ENCODE measurements at places on chromosomes 1 and 21.

- no peak for DNase-seq
These were observed 16.0 kb downstream of the ARV1 start for GRCh38 chr1:230994860-230995259.

DNA sequence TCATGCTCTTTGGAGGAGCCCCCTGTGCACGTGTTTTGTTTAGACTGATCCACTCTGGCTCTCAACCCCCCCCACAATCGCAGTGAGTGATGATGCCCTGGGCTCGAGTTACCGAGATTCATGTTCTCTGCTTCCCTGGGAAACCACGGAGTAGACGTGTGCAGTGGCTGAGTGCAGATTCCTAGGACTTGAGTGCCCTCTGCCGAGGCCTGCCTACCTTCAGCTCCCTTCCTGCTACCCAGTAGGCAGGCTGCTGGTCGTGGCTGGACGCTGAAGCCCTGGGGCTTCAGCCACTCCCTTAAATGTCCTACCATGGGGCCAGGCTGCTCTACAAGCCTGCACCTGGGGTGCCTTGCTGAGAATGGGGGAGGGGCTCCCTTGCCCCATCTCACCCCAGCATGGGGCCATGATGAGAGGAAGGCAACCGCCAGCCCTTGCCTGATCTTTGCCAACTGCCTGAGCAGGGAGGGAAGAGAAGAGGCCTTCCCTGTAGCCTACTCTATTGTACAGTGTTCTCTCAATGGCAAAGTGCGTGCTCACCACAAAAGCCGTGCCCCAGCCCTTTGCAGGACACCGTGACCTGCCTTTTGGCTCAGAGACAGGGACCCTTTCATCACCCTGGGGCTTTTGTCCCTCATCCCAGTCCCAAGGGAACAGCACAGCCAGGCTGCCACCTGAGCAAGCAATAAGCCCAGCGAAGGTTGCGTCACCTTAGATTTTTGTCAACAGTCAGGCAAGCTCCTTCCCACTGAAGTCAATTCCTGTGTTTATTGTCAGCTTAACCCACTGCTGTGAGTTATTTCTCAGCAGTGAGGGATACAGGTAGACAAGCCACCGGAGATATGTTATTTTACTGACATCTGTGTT lies 4.1 kb upstream of the GRIK3 start:
- peak; percentile 88 for DNase-seq

DNA sequence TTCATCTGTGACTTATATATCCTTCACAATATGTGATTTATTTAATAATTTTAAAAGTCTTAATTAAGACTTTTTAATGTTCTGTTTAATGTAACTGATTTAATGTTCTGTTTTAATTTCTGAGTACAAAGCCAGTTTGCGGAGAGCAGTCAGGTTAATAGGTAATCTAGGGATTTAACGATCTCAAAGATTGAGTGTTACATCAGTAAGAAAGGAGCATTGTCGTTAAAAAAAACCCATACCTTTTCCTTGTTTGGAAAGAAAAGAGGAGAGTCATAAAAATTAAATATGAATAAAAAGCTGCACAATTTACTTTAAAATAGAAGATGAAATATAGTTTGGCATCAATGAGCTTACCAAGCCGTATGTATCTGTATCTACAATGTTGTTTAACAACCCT lies 621.4 kb downstream of the KIF26B start:
- no peak for DNase-seq

DNA sequence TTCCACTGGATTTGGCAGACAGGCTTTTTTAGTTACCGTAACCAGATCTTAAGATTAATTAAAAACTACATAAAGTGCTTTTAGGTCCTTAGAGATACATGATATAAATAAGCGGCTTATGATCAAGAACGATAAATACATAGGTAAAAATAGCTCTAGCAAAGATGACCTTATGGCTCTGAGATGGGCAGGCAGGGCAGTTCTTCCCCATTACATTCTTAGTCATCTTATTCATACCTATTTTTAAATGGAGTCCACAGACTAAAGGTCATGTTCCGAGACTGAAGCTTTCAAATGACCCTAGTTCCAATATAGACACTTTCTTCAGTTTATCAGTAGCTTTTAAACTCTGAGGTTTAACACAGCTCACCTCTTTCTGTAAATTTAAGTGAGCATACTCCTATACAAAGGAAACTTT lies 4.3 kb downstream of the MCL1 start:
- DNase-seq = no peak

DNA sequence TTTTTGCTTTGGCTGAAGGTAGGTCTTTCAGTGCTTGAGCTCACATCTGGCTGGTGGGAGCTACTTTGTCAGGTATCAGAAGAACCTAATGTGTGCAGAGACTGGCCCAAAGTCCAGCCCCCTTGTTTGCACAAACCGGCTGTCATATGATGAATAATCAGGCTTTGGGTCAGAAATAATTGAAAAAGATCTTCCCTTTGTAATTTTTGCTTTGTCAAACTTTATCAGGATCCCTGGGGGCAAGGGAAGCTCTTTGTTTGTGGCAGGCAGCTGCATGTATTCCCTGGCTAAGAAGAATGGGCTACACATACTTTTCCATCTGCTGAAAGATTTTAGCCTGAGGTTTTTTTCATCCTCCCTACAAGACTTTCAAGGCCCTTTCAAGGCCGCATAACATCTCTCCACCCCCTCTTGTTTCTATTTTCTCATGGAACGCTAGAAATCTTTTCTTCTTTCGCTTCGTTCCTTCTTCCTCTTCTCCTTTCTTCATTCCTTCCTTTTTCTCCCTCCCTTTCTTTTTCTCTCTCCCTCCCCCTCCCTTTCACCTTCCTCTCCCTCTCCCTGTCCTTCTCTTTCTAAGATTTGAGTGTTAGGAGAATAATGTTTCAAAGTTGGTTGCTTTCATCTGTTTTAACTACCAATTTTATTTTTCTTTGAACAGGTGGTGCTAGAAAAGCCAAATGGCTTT lies 25.5 kb downstream of the TUFT1 start:
- DNase-seq = no peak

GRCh38 chr1:232627645-232628334 lies 2.1 kb downstream of the SIPA1L2 start:
- peak; percentile 78 for DNase-seq

DNA sequence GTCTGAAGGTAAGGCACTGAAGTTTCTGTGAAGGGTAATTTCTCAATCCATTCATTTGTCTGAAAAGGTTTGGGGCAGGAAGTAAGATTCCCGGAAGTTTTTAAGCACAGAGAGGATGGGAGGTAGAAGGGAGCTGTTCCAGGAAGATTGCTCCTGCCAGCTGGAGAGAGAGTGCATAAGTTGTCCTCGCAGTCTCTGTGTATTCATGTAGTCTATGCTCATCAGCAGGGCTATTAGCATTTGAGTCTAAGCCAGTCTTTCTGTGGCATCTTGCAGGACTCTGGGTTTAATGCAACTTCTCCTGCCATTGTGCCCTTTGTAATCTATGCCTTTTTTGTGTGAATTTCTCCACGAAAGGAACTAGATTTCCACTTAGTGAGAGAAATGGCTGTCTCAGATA lies 140.8 kb upstream of the FGGY start:
- no peak for DNase-seq

DNA sequence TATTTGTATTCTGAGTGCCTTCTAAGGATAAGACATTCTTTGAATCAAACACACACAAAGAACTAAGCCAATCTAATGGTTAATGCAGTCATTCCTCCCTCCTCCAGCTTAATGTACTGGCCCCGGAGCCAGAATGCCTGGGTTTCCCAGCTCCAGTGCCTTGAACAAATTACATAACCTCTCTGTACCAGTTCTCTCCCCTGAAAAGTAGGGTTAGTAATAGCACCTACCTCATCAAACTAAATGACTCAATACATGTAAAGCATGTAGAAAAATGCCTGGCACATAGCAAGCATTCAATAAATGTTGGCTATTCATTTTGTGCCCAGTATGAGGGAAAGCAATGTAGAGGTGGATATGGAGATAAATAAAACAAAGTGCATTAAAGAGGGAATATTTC lies 14.0 kb downstream of the C1orf52 start:
- no peak for DNase-seq

- no peak for DNase-seq
These were observed 105.4 kb upstream of the F3 start for GRCh38 chr1:94646786-94647555.

DNA sequence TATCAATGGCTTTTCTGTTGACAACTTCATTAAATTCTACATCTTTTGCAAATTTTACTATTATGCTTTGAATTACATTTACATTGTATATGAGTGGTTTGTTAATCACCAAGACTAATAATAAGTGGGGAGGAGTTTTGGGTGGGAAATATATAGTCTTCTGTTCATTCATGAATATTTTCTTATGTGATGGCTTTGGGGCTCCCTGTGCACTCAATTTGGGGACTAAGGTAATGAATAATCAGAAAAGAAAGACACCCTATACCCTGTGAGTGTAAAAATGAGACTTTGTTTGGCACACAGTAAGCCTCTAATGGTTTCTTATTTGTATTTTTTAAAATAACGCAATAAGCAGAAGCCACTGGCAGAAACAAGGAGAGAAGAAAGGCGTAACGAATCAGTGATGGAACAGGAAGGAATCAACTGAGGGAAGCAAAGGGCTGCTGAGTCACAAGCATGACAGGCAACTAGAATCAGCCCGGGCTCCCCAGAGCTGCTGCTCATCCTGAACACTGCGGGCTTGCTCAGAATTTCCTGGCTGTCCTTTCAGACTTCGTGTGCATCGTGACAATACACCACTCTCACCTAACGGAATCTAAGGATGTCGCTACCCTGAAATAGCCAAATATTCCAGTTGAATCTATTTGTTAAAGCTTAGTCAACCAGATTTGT lies 20.8 kb upstream of the RGS2 start:
- no peak for DNase-seq

- no peak for DNase-seq
These were observed 391.7 kb downstream of the KCTD3 start for GRCh38 chr1:215958841-215959240.

- no peak for DNase-seq
These were observed 367.8 kb upstream of the PBX1 start for GRCh38 chr1:164191191-164191590.

- DNase-seq = no peak
These were observed 5.4 kb upstream of the PGBD5 start for GRCh38 chr1:230431527-230431926.

GRCh38 chr21:16504281-16504680 lies 774.5 kb downstream of the USP25 start:
- no peak for DNase-seq

- peak; percentile 45 for DNase-seq
These were observed 51.0 kb downstream of the GADD45A start for GRCh38 chr1:67735806-67736627.

DNA sequence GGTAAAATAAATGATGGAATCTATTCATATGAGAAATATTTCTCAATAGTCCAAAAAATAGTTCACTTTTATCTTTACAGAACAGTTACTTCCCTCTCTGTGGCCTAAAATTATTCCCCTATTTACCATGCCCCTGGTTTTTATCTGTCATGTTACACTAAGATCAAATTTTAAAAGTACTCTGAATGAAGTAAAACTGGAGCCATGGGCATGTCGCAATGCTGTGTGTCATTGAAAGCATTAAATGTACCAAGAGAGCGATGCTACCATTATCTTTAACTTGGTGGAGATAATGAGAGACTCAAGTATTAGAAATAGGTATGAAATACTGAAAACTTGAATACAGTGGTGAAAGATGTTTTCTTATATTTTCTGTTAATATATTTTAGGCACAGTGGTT lies 146.2 kb downstream of the KCNT2 start:
- no peak for DNase-seq

- DNase-seq = no peak
These were observed 32.1 kb downstream of the RGL1 start for GRCh38 chr1:183837062-183837461.

GRCh38 chr1:41588334-41588875 lies 103.9 kb upstream of the EDN2 start:
- DNase-seq = no peak
